Fibroblast of skin of abdomen (primary cell): ENCODE measurements at places on chromosomes 3 and 15.
A peak's percentile ranks its signal among the peaks of the same experiment; 100 is the strongest.

GRCh38 chr3:56342475-56342874 is 125.8 kb downstream of the ERC2 start:
- DNase-seq = no peak

DNA sequence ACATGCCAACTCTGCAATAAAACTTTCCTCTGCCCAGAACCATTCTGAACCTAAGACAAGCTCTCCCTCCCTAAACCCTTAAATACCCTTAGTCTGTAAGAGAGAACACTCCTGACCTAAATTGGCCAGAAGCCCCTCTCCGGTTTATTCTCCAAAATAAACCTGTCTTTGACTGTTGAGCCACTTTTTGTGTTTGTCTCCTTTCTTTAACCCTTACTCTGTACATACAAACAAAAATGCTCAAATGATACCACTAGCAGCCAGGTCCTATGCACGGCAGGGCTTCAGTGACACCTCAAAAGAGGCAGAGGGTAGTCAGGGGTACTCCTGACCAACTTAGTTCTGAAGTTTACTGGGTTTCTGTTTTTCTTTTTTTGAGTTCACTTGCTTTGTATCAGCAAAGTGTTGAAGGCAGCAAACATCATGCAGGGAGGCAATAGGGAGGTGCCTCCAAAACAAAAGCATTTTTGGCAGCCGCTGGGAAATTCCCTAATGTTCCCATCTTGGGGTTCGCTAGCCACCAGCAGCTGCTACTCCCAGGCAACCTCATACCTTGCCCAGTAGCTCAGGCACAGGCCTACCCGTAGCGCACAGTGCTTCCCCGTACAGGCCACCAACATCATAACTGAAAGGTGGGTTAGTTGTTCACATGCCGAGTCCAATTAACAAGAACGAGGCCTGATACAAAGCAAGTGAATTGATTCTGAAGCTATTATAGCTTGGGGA is 62.9 kb upstream of the GCNT3 start:
- DNase-seq = no peak

GRCh38 chr3:146052791-146053310 is 108.1 kb downstream of the PLOD2 start:
- DNase-seq = no peak

DNA sequence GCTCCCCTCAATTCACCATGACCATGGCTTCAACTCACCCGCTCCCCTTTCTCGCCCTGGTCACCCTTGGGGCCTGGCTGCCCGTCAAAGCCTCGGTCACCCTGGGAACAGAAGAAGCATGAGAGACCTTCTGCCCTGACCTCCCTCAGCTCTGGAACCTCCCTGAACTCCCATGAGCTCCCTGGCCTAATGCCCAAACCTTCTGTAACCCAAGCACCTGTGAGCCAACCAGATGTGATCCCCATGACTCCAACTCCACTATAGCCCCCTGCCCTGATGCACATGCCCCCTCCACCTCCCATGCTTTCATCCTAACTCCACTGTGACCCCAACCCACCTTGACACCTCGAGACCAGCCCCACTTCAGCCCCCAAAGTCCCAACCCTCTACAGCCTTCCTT is 3.5 kb upstream of the UCN2 start:
- DNase-seq = no peak

DNA sequence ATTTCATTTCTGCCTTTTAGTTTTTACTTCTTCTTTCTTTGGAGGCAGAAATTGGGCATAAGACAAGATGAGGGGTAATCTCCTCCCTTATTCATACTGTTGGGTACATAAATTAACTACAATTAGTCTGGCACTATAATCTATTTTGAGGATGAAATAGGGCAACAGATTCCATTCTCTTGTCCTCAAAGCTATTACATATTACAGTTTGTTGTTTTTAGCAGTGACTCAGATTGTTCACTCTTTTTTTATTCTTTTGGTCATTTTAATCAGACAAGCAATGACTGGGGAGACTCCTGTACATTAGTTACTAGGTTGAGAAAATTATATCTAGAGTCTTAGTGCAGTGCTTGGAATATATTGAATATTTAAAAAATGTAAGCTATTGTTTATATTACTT is 556.0 kb downstream of the OTOL1 start:
- peak; percentile 1 for DNase-seq

DNA sequence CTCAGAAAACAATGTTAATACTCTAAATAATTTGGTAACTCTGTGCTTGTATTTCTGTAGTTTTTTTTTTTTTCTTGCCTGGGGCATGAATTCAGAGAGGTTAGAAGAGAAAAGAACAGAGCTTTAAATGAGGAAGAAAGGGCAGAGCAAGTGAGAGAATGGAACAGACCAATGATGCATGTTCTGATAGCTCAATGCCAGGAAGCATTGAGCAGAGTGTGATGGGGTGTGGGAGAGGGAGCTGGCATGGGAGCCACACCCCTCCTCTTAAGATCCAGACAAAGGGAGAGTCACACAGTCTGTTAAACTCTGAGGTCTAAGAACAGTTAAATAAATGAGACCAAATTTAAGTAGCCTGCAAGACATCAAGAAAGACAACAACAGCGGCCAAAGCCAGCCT is 538.6 kb downstream of the TUSC7 start:
- no peak for DNase-seq

- DNase-seq = no peak
Observed at GRCh38 chr15:63600001-63600615, 2.9 kb downstream of the FBXL22 start.

DNA sequence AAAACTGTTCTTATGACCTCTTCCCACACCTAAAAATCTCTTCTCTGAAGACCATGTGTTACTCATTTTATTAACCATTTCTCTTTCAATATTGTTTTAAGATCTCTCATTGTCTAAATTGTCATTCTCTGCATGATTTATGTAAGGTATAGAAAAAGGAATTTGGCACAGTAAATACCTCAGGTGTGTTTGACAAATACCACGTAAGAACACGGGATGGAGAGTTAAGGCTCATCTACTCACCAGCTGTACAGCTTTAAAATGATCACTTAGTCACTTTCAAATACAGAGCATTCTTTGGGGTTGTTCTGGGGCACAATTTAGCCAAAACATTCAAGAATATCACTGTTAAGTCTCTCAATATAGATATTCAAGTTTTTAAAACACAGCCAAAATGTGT is 627.1 kb downstream of the MCTP2 start:
- DNase-seq = no peak

DNA sequence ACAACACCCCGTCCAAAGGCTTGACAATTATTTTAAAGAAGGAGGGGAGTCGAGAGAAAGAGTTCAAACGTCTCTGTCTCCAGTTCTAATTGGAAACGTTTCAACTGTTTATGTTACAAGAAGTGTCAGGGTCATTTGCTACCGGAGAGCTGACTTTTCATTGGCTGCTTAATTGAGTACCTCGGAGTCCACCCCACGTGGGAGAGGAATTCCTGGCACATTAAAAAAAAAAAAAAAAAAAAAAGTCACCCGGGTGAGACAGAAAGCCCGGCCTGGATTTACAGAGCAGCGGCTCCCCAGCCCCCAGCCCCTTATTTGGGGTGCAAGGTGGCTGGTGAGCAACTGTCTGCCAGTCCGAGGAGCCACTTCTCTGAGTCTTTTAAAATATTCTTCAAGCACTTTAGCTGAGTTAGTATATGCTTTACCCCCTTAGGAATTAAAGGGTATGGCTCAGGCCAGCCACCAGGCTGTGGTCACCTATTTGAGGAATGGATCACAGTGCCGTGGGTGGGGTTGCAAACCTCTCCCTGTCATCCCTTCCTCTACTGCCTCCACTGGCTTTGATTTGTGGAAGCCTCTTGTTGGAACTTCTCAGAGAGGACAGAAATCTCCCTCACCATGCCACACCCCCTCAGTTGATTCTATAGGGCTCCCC is 3.9 kb upstream of the TLE3 start:
- DNase-seq = peak; percentile 98

DNA sequence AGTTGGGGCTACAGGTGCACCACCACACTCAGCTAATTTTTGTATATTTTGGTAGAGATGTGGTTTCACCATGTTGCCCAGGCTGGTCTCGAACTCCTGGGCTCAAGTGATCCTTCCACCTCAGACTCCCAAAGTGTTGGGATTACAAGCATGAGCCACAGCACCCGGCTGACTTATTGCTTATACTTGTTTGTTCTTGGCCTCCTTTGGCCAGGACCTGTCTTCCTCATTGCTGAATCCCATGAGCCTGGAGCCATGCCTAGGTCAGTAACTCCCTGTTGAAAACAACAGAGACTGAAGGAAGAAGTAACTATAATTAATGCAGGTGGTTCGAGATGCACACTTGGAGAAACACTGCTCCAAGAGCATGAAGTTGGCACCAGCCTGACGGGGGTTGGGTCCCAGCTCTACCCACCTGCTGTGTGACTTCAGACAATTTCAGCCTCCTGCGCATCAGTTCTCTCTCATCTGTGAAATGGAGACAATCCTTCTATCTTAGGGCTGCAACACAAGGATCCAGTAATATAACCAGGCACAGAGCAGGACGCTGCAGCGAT is 38.9 kb downstream of the CPN2 start:
- no peak for DNase-seq

GRCh38 chr3:191922570-191922969 is 461.6 kb downstream of the PYDC2 start:
- DNase-seq = no peak

- no peak for DNase-seq
Observed at GRCh38 chr3:97981886-97982285, 9.7 kb upstream of the RIOX2 start.

DNA sequence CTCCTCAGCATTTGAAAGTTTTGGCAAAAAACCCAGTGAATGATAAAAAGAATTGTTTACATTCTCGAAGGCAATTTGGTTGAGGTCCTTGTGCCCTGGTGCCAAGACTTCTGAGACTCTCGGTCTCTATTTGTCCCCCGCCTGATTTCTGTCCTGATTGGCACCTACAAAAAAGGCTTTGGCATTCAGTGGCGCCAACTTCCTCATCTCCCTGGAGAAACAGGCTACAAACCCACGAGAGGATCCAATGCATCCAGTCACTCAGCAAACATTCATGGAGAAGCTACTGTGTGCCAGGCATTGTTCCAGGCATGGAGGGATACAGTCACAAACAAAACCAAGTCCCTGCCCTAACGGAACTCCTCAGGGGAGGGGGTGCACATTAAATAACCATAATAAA is 42.7 kb downstream of the HES1 start:
- no peak for DNase-seq

- DNase-seq = no peak
Observed at GRCh38 chr15:25478313-25478712, 39.5 kb upstream of the UBE3A start.

DNA sequence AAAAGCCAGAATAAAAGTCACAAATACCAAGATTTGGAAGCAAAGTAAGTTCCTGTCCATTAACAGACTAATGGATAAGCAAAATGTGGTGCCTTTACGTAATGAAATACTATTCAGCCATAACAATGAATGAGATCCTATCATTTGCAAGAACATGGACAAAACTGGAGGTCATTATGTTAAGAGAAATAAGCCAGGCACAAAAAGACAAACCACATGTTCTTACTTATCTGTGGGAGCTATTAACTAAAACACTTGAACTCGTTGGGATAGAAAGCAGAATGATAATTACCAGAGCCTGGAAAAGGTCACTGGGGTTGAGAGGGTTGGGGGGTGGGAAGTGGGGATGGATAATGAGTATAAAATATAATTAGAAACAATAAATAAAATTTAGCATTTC is 1015.9 kb downstream of the OTOL1 start:
- no peak for DNase-seq

DNA sequence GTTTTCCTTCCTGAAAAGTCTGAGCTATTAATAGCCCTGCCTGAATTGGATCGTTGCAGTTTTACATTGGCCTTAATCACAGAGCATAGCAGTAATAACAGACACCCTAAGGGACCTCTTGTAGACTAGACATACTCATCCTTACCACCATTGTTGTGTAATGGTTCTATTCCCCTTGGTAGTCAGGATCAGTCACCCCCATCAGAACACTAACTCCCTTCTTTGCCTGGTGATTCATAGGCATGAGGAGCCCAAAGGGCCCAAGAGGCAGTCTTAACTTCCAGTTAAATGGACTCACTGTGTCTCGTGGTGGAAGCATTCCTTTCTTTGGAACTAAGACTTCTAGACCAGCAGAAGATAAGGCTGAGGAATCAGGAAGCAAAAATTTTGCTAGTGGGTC is 20.2 kb downstream of the CGGBP1 start:
- peak; percentile 62 for DNase-seq

DNA sequence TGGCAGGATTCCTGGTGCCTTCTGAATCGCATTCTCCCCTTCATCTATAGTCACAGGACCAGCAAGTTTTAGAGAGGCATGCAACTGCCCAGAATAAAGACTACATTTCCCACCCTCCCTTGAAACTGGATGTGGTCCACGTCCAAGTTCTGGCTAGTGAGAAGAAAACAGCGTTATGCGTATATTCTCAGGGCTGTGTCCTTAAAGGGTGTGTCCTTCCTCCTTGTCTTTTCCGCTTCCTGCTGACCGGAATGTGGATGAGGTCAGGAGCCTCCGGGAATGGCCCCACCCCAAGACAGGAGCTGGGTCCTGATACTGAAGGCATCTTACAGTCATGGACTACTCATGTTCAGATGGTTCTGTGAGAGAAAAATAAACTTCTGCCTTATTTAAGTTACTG is 20.2 kb downstream of the CHST2 start:
- peak; percentile 16 for DNase-seq

- DNase-seq = no peak
Observed at GRCh38 chr15:92877416-92877815, 22.7 kb upstream of the CHD2 start.

GRCh38 chr15:95770196-95770595 is 560.3 kb upstream of the NR2F2 start:
- DNase-seq = peak; percentile 18

- no peak for DNase-seq
Observed at GRCh38 chr3:56183529-56183928, 284.7 kb downstream of the ERC2 start.

GRCh38 chr3:12307136-12307535 is 18.3 kb downstream of the PPARG start:
- DNase-seq = peak; percentile 50

- DNase-seq = no peak
Observed at GRCh38 chr15:62989366-62990055, 53.0 kb upstream of the TPM1 start.

DNA sequence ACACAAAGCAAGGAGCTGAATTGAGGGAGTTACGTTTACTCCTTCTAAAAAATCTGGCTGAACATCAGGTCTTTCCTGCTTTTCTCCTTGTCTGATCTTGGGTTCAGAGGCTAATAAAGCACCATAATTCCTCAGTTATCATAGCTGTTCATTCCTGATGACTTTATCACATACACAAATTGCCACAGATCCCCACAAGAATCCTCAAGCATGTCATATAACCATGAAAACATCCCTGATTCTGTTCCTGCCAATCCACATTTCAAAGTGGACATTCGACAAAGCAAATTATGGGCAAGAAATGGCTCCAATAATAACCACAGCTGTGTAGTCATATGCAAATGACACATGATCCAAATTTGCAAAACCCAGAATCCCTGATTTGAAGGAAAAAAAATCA is 321.3 kb downstream of the MEX3B start:
- peak; percentile 71 for DNase-seq

GRCh38 chr3:137165117-137165806 is 207.5 kb downstream of the IL20RB start:
- DNase-seq = peak; percentile 4

DNA sequence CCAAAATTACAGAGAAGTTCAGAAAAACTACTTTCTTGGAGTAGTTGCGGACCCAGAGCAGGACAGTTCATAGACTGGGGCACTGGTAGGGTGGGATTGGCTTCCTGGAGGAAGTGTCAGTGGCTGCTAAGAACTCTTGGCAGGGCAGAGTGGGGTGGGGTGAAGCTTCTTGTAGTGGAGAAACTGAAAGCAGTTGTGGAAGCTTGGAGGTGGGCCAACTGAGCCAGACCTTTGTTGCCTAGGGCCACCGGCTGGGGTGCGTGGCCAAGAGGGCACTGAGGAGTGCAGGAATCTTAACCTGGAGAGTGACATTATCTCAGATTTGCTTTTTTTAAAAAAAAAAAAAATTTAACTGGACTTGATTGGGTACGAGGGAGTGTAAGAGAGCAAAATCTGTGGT is 3.1 kb downstream of the KAT2B start:
- no peak for DNase-seq
